ENCODE measurements at places on chromosomes 7 and 10. TPM values are rescaled to one million over a fixed set of nuclear protein-coding genes. Genes with fewer than 3 reads are reported as not detected.

- no peak for DNase-seq
Observed at GRCh38 chr10:29250066-29250465, 38.8 kb upstream of the LYZL1 start.

GRCh38 chr10:5317547-5318107 is 47.1 kb upstream of the UCN3 start:
- peak; percentile 15 for DNase-seq

- DNase-seq, result no peak
Observed at GRCh38 chr10:71075086-71075758, 137.1 kb upstream of the UNC5B start.

DNA sequence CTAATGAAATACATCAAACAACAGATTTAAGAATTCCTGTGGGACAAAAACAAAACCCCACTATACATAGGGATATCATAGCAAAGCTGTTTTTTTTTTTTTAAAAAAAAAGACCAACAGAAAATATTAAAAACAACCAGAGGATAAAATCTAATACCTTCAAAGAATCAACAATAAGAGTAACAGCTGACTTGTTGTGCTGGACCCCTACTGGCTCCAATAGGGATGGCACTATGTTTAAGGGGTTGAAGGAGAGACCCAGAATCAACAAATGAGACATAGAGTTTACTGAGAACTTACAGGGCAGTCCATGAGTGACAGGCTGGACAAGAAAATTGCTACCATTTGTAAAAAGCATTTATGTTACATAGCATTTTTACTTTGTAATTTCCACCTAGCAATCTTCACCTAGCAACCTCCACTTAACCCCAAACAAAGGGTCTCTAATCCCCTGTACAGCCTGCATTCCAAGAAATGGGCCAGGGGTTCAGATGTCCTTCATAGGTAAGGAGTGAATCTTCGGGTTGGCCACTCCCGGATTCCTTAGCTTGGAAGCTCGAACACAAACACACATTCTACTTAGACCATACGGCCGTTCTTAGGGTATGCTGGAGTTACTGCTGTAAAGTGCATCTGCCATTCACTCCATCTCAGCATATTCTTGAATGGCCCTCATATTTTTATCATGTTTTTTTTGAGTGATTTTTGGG is 25.8 kb downstream of the ASZ1 start:
- DNase-seq, result peak; percentile 14

GRCh38 chr7:16708511-16708910 is 45.0 kb upstream of the TSPAN13 start:
- peak; percentile 36 for DNase-seq

- no peak for DNase-seq
Observed at GRCh38 chr10:29522061-29522855, 112.5 kb downstream of the SVIL start.

- DNase-seq, result peak; percentile 14
Observed at GRCh38 chr10:123769647-123770046, 103.5 kb downstream of the GPR26 start.

- DNase-seq, result no peak
Observed at GRCh38 chr10:96719850-96720421, 378 bp downstream of the PIK3AP1 start.

DNA sequence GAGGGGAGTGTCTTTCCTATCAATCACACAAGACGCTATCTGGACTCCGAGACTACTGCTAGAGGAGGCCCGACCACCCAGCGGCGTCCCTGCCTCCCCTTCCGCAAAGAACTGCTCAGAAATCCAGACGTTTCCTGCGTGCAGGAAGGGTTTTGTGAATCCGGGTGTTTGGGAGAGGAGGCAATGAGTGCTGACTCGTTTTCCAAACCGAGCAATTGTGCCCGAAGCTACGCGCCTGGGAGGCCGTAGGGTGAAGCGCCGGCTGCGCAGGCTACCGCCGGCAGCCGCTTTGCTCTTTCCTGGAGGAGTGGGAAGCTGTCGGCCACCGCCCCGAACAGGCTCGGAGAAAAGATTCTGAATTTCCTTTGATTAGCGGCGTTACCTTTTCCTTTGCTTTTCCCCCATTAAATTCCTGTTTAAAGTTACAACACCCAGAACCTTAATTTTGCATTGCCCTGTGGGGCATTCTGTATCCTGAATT is 5.3 kb downstream of the VAX1 start:
- DNase-seq, result no peak

DNA sequence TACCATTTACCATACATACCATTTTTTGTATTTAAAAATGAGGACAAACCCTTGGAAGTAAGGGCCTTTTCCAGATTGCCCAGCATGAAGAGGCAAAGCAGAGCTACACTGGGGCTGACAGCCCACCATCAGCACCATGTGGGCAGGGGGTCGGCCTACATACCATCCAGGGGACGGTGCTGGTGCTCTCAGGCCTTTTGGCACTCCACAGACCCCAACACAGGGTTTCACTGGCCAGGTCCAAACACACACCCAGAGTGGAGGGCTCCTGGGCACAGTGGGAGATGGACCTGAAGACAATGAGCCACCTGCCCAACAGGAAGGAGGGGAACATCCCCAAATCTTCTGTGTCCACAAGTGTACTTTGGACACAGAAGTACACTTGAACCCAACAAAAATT is 69.2 kb upstream of the CAMK2B start:
- no peak for DNase-seq

GRCh38 chr7:103574576-103574975 is 128.6 kb upstream of the SLC26A5 start:
- DNase-seq, result no peak

DNA sequence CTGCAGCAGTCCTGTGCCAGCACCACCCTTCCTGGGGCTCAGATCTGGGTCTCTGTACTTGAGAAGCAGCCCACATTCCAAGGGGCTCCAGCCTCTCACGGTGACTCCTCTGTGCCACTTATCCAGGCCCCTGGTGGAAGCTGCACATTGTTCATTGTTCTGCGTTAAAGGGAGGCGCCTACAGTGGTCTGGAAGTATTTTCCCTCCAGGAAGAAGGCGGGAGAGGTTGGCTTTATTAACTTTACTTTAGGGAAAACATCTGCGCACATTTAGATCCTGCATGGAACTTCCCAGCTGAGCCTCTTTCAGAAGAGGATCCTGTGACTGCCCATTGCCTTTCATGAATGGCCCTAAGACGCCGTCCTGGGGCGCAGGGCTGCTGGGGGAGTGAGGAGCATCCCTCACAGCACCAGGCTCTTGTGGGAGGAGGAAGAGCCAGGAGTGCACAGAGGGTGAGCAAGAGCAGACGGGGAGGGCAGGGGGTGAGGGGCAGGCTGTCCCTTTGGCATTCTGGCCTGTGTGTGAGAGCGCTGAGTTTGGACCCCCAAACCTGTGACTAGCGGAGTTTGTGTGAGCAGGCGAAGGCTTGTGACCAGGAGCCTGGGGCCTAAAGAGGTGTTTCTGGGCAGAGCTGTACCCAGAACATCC is 98.6 kb upstream of the BTBD16 start:
- peak; percentile 20 for DNase-seq

Gene FOXP2
- total RNA-seq, result 17.4 TPM

Gene PPRC1
- 14.3 TPM for total RNA-seq

Gene ADD3
- 524 TPM for total RNA-seq

Gene ARHGAP19
- 9.8 TPM for total RNA-seq

Gene SKAP2
- 18.8 TPM for total RNA-seq

All from fibroblast of the aortic adventitia (primary cell).